ENCODE measurements at places on chromosomes 3 and 15.

DNA sequence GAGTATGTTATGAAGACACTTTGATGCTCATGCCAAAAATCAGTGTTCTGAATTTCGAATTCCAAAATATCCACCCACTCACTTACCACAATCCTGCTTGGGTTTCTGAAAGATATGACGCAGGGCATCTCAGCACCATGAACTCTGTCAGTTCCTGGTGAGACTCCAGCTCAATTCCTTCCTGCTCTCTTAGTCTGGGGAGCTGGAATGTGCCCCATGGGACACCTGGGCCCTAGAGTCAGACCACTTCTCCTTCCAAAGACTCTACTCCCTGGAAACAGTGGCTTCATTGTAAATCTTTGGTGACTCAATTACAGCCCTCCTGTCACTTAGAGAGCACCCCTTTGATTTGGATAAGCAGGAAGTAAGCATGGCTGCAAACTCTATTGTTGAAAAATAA lies 50.5 kb downstream of the CD86 start:
- DNase-seq = no peak

DNA sequence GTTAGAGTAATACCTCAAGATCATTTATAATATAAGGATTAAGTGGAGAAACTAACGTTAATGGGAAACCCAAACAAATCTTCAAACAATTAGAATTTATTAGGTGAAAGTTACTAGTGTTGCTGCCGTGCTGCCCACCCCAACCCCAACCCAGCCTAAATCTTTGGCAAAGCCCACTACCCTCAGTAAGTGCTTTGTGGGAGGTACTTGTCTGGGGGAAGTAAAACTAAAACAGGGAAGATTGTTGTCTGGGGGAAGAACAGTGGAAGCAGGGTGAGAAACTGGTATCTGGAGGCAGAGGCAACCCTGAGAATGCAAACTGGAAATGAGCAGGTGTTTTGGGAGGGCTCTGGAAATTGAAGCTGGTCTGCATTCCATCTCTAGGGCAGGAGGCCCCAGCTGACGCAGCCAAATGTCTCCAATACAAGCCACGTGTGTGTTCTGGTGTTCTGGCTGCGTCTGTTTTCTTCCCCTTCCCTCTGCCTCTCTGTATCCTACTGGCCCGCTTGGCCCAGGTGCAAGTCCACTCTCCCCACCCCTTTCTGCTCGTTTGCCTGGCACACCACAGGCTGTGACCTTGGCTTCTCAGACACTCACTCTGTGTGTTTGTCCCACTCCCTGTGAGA lies 32.7 kb downstream of the FEM1B start:
- DNase-seq = no peak

DNA sequence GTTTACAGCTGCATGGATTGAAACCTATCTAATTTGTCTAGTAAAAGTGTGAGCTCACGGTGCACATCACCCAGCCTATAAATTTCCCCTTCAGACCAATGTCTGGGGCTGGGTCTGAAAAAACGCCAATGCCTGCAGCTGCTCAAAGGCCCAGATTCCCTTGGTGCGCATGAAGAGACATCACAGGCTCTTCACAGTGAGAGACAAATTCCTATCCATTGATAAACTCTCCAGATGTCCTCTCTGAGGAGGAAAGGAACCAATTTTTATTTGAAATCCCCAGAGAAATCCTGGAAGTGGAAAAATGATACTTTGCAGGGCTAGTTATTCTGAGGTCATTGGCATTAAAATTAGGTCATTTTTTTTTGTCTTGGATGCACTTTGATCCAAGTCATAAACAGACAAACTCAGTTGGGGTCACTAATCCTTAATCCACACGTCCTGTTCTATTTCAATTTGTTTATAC lies 360.5 kb downstream of the EPHA3 start:
- DNase-seq = no peak

GRCh38 chr15:72312605-72313447 lies 7.1 kb downstream of the CELF6 start:
- DNase-seq = no peak

DNA sequence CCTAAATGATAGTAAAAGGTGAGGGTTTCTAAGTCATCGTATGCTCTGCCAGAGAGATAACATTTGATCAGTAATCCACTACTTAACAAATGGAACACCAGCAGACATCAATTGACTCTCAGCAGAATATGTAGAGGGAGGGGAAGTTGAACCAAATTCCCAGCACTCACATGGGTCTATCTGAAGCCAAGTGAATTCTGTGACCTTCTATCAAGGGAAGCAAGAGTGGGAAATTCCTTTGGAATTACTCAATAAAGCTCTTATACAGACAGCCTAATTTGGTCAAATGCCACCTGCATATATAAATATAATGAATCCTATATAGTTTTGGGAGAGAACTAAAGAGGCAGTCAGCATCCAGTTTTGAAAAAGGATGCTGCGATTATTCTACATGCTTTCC lies 15.8 kb upstream of the KCNMB2 start:
- no peak for DNase-seq

DNA sequence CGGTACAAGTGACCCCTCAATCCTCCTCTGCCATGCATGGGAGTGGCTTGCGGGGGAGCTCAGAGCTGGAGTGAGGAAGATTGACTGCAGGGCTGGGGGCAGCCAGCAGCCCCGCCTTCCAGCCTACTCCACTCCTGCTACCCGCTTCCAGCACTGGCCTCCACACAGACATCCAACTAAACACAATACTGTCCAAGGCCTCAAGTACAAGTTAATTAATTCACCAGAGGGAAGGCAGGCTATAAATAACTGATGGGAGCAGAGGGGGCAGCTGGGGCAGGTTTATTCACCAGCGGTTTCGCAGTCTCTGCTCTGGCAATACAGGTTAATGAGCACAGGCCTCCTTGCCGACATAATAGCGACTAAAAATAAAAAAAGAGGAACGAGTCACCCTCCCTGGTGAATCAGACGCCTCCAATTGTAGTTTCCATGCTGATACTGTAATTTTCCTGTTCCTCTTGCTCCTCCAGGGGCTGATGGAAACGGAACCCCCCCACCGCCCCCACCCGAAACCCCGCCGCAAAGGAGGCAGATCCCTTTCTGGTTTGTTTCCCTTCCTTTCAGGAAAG lies 166.4 kb upstream of the TLE3 start:
- DNase-seq = no peak
